ENCODE measurements at places on chromosomes 3 and 15.

- DNase-seq: no peak
Measured at GRCh38 chr3:192842711-192843110, 74.9 kb downstream of the MB21D2 start.

- DNase-seq: no peak
Measured at GRCh38 chr15:88020806-88021205, 235.7 kb downstream of the NTRK3 start.

DNA sequence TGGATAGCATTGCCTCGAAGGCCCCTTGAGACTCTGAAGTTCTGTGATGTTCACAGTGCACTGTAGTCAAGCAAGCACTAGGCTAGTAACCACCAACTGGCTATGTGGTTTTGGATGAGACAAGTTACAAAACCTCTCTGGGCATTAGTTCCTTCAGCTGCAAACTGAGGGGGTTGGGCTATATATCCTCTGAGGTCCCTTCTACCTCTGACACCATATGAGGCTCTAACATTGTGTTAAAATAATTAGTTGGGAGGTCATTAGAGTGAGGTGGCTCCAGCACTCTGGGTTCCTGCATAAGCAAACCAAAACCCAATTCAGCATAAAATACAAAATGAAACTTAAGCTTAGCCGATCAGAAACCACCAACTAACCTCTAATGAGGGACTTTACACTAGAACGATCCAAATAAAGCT, 209.5 kb upstream of the LRRN1 start:
- no peak for DNase-seq

DNA sequence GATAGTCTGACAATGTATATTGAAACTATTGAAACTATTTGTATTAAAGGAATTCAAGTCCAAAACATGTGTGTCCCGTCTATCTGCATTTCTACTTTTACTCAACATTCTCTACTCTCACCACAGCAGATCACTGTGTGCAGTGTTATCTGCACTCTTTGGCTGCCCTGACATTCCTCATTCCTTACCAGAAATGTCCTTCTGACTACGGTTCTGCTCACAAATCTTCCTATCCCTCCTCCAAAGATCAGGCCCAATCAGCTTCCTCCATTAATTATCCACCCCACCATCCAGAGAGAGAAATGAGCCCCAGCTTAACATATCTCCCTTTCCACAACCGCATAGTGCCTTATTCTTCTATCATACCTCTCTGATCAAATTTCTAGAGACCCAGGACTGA, 94.7 kb downstream of the TBL1XR1 start:
- no peak for DNase-seq

DNA sequence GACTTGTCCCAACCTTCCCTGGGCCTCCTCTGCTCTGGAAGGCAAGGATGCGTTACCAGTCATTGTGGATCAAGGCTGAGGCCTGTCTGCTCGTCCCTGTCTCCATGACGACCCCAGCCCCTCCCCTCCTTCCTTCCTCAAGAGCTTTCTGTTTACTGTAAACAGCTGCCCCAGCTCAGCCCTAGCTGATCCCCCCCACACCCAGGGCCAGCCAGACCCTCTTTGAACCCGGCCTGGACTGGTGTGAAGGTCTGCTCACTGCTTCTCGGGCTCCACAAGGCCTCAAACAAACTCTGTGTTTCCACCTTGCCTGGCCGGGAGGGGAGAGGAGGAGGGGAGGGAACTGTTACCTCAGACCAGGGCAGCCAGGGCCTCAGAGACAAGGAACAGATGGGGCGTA, 16.9 kb downstream of the VPS18 start:
- DNase-seq: no peak

GRCh38 chr15:34988027-34988902, at the start of gene ZNF770:
ZNF770 (minus strand) TSS chr15:34988287; CDS start chr15:34983434, 4,853 bp downstream.
- peak; percentile 81 for DNase-seq

DNA sequence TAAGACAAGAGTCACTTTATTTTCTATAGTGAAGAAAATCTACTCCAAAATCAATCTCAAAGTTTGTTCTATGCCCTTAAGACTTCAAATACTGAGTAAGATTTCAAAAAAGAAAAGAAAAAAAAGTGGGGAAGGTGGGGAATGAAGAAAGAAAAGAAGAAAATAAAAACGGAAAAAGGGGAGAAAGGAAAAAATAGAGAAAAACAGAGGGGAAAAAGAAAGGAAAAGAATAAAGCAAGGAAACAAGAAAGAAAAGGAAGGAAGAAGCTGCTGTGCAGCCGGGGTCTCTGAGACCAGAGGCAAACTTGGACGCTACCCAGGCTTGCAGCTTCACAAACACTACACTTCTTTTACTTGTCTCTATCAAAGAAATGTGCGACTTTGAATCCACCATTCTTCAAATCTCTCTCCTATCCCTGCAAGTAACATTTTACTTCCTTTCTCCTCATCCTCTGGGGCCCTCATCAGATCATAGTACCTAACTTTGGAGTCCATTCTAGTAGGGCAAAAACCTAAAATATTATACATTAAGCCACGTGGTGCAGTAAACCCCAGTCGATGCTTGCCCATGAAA, 279.8 kb downstream of the FOXP1 start:
- DNase-seq: no peak

DNA sequence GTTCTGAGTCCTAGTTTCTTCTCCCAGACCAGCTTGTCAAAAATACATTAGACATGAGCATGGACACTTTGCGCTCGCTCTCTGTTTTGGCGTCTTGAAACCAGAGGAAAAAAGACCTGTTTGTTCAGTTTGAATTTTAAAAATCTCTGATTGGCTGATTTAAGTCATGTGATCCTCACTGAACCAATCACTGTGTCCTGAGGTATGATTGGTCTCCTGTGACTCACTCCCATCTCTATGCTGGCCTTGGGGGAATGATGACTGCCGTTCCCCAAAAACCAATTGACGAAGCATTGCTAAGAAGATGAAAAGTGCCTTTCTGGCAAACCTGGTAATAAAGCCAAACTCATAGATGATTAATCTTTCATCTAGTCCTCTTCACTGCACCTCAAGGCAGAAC, 256.5 kb downstream of the IL5RA start:
- DNase-seq: no peak

GRCh38 chr15:38576837-38577236, 12.2 kb upstream of the RASGRP1 start:
- DNase-seq: no peak

DNA sequence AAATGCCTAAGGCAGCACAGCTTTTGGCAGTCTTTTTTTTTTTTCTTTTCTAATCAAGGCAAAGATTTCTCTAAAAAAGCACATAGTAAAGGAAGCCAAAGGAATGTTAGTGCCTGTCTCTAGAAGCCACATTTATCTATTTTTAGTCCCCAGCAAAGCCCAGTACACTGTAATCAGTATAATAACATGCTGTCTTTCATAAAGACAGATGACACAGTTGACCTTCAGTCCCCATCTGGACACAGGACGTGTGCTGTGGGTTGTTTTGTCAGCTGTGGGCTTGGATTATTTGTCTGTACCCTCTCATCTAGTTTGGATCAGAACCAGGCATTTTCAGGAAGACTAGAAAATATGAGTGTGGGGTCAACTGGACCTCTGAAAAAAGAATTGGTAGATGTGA, 110.4 kb upstream of the CTNNB1 start:
- no peak for DNase-seq
